ENCODE measurements at places on chromosomes 11 and 22. TPM values are rescaled to one million over a fixed set of nuclear protein-coding genes. Genes with fewer than 3 reads are reported as not detected.

Gene FXYD2
- 4.8 TPM for polyA plus RNA-seq

Gene MMP13
- not detected for polyA plus RNA-seq

Gene TSPAN4
- polyA plus RNA-seq, result 68.3 TPM

Gene SLC6A5
- polyA plus RNA-seq, result not detected
